ENCODE measurements at places on chromosomes 5 and 9.

GRCh38 chr5:83471405-83472212 is at the start of gene VCAN:
TSS of gene VCAN (plus strand) at chr5:83471744. CDS start at chr5:83483519, 11,775 bp downstream.
- no peak for DNase-seq

GRCh38 chr5:149445739-149446369 is 66.8 kb upstream of the IL17B start:
- DNase-seq = peak; percentile 97

- no peak for DNase-seq
These were observed 265.2 kb downstream of the TMEM38B start for GRCh38 chr9:105959531-105959930.

DNA sequence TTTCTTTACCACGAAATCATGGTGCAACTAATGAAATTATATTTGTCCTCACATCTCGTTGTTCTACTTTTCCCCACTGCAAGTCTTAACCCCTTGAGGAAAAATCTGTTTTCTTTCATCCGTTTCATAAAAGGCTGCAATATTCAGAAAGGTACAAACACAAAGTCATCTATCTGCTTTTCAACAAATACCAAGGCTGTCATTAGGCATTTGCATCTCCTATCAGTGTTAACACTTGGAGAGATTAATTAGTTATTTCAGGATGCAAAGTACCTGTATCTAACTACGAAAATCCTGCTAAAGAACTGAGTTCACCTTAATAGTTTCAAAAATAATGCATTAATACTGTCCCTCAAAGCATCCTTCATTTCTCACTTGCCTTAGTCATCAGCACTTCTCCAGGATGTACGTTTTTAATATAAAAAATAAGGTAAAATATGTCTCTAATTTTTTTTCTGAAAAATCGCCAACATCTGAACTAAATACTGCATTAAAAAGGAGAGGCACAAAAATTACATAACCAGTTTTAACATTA is 1.8 kb downstream of the ARRDC3 start:
- no peak for DNase-seq

- DNase-seq = no peak
These were observed 180.6 kb downstream of the SNCAIP start for GRCh38 chr5:122492675-122493074.

DNA sequence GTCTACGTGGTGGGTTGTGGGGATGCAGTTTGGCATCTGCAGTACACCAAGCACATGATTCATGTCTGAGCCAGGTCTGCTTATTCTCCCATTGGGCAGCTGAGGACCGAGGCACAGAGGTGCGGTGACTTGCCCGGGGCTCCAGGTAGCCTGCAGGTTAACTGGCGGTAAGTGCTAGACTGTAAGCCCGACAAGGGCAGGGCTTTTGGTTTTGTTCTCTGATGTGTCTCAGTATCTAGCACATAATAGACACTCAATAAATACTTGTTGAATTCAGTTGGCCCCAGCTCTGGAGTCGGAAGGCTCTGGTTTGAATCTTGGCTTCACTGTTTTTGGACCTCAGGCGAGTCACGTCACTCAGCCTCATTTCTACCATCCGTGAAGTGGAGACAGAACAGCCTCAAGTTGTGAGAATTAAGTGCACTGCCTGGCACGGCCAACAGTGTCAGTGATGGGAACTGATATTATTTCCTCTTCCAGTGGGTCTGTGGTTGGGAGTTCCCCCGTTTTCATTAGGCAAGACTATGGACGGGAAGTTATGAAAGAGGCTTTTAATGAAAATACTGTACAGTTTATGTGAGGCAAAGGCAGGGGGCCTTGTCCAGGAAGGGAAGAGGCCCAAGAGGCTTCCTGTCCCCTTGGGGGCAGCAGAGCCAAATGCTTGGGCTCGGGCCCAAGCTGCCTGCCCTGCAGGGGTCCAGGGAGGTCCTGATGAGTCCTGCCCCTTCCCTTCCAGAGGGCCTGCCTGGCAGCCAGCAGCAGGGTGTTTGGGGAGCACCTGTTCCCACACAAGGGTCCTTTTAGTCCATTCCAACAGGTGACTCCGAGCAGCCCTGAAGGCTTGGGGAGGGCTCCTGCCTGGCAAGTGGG is 3.3 kb downstream of the PRELID1 start:
- DNase-seq = no peak

DNA sequence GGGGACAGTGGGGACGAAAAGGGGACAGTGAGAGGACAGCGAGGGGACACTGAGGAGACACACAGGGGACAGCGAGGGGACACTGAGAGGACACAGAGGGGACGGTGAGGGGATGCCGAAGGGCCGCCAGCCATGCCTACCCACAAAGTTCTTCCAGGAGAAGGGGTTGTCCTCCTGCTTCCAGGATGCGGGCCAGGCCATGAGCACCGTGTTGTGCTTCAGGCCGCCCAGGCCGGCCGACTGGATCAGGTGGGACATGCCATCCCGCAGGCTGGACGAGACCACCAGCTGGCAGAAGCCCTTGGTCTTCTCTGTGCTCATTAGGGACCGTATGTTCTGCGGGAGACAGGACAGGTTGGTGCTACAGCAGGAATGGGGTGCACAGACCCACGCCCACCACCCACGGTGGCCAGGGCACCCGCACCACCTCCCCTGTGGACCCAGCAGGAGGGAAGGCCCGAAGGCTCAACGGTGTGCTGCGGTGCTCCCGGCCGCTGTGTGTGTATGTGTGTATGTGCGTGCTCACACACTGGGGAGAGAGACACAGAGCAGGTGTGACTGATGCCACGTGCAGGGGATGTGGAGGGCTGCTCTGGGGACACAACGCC is 46.6 kb downstream of the SLC12A7 start:
- DNase-seq = no peak

- no peak for DNase-seq
These were observed 21.2 kb downstream of the ABLIM3 start for GRCh38 chr5:149162401-149163084.

- no peak for DNase-seq
These were observed 21.1 kb downstream of the IRF1 start for GRCh38 chr5:132469380-132470009.

All from AG04449 (cell line).